ENCODE measurements at places on chromosomes 2 and 18. TPM values are rescaled to one million over a fixed set of nuclear protein-coding genes. Genes with fewer than 3 reads are reported as not detected.

The MBP gene
- 88.8 TPM for total RNA-seq

The KCNJ13 gene
- 1.1 TPM for total RNA-seq

The ABCB11 gene
- 0.05 TPM for total RNA-seq

The ZNF532 gene
- total RNA-seq = 49.8 TPM

DNA sequence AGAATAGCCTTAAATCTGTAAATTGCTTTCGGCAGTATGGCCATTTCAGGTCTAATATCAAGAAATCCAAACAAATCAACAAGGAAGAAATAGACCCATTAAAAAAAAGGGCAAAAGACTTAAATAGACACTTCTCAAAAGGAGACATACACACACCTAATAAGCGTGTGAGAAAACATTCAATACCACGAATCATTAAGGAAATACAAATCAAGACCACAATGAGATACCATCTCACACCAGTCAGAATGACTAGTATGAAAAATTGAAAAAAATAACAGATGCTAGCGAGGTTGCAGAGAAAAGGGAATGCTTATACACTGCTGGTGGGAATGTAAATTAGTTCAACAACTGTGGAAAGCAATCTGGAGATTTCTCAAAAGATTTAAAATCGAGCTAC, 243.2 kb downstream of the DSEL start:
- no peak for DNase-seq

DNA sequence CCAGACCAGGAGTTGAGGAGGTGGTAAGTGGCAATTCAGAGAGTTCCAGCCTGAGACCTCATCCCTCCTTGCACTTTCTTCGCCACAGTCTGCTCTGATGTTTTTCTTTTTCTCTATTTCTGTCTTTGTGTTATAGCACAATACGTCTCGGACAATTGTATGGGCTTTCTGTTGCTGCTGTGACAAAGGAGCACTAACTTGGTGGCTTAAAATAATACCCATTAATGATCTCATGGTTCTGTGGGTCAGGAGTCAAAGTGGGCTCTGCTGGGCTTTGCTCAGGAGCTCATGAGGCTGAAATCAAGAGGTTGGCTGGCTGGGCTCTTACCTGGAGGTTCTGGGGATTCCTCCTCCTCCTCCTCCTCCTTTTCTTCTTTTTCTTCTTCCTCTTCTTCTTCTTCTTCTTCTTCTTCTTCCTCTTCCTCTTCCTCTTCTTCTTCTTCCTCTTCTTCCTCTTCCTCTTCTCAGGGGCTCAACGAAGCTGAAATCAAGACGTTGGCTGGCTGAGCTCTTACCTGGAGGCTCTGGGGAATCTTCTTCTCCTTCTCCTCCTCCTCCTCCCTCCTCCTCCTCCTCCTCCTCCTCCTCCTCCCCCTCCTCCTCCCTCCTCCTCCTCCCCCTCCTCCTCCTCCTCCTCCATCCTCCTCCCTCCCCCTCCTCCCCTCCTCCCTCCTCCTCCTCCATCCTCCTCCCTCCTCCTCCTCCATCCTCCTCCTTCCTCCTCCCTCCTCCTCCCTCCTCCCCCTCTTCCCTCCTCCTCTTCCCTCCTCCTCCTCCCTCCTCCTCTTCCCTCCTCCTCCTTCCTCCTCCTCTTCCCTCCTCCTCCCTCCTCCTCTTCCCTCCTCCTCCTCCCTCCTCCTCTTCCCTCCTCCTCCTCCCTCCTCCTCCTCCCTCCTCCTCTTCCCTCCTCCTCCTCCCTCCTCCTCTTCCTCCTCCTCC, 104.0 kb downstream of the GATA6 start:
- no peak for DNase-seq

DNA sequence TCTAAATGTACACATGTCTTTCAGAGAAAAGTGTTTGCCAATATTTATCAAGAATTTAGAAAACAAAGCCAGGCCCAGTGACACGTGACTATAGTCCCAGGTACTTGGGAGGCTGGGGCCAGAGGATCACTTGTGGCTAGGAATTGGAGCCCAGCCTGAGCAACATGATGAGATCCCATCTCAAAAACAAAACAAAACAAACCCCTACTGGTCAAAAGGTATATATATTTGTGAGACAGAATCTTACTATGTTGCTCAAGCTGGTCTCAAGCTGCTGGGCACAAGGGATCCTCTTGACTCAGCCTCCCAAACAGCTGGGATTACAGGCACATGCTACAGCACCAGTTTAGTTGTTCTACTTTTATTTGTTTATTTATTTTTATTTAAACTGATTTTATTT, 79.2 kb downstream of the ZDBF2 start:
- no peak for DNase-seq

DNA sequence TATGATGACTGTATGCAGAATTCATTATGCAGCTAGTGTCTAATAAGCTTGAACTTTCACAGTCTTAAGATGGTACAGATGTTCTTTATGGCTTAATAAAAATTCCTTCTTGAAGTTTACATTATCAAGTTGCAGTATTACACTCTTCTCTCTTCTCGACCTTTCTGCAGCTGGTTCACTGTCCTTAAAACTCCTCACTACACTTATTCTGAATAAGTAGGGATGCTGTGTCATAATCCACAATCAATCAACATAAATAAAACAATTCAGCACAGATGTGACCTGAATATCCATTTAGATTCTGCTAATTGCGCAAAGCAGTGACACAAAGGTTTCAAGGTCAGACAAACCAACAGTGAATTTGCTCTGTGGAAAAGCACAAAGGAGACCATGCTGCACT, 356.8 kb downstream of the SUCLG1 start:
- no peak for DNase-seq
